ENCODE measurements at places on chromosomes 1 and 21.

GRCh38 chr1:198641501-198641900 lies 2.7 kb downstream of the PTPRC start:
- no peak for DNase-seq

GRCh38 chr1:110638058-110638457 lies 31.9 kb upstream of the KCNA2 start:
- no peak for DNase-seq

GRCh38 chr1:19765623-19766022 lies 34.1 kb downstream of the TMCO4 start:
- no peak for DNase-seq

GRCh38 chr1:33332357-33332789 lies 11.5 kb upstream of the A3GALT2 start:
- DNase-seq: no peak

GRCh38 chr1:191498825-191499224 lies 659.4 kb upstream of the RGS18 start:
- DNase-seq: no peak

DNA sequence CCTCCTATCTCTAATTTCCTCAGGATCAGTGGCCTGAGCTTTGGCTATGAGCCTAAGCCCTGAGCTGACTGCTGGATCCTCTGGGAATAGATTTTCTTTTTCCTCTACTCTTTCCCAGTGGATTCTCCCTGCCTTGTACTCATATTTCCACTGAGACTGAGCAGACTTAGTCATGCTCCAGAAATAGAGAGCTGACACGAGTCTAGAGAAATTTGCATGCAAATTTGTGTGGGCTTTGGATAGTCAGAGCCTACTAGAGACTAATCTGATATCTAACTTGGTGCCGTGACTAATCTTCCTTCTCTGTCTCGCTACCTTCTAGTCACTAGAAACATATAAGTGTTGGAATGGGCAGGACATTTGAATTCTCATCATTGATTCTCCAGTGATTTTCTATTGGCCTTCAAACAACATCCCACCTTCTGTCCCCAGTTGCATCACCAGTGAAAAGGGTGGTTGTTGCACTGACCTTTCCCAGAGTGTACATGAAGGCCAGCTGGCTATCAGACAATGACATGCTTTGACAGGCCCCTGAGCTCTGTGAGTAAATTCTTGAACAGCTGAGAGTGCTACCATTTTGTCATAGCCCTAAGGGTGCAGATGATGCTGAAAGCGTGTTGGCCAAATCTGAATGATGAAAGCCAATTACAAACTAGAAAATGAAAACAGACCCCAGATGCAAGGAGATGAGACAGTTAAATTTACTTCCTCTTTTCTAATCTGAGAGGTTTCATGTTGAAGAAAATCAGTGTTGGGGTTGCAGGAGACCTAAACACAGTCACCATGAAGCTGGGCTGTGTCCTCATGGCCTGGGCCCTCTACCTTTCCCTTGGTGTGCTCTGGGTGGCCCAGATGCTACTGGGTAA lies at the start of gene FCRLA:
Gene FCRLA (plus strand): TSS at position 748 of the 866 bp plus-strand sequence. CDS start 36 bp downstream, at position 784.
- no peak for DNase-seq

GRCh38 chr1:182600036-182600713 lies 4.0 kb downstream of the RGS16 start:
- DNase-seq: no peak

DNA sequence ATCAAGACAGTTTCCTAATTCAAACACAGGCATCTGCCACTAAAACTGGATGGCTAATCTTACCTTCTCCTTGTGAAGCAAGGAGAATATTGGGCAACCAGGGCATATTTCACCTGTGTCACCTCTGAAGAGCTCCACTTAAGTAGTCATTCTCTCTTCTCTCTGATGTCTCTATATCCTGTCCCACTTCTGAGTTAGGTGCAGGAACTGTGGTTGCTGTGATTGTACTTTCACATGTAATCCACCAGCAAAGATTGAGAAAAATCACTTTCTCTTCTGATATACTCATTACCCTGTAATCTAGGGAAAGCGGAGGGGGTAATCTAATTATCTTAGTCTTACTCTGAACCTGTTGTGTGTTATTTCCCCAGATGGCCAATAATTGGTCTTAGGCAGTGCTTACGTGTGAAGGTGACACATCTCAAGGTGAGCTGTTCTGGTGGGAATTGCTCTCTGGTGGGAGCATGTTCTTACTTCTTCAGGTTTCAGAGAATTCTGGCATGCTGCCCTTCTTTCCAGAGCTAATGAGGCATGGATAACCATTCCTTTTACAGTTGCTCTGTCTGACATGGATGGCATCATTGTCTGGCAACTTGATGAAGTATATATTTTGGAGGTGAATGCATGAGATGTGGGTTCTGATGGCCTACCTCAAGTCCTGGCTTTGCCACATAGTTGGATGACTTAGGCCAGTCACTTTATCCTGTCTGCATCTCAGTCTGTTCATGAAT lies 12.0 kb downstream of the XCL2 start:
- DNase-seq: no peak

- no peak for DNase-seq
Measured at GRCh38 chr1:241715956-241716355, 63.9 kb downstream of the WDR64 start.

- DNase-seq: no peak
Measured at GRCh38 chr1:20404466-20404865, 81.5 kb downstream of the CAMK2N1 start.

DNA sequence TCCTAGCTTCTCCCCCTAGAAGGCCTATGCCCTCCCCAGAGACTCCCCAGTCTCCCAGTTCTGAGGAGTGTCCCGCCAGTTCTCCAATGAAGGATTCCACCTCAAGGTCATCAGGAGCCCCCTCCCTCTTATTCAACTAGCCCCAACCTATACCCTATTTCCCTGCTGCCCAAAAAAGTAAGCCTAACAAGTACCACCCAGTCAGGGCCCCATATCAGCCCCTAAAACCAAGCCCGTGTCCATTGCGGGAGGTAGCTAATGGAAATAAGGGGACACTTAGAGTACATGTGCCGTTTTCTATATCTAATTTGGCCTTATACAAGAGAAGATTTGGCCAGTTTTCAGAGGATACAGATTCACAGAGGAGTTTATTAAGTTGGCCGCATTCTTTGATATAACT lies 416.2 kb downstream of the MATN1 start:
- no peak for DNase-seq

- DNase-seq: no peak
Measured at GRCh38 chr1:51578383-51579109, 38.3 kb upstream of the OSBPL9 start.

- DNase-seq: no peak
Measured at GRCh38 chr21:38244885-38245869, 11.6 kb upstream of the KCNJ15 start.

- peak; percentile 39 for DNase-seq
Measured at GRCh38 chr1:32962248-32962896, 2.2 kb downstream of the RNF19B start.

DNA sequence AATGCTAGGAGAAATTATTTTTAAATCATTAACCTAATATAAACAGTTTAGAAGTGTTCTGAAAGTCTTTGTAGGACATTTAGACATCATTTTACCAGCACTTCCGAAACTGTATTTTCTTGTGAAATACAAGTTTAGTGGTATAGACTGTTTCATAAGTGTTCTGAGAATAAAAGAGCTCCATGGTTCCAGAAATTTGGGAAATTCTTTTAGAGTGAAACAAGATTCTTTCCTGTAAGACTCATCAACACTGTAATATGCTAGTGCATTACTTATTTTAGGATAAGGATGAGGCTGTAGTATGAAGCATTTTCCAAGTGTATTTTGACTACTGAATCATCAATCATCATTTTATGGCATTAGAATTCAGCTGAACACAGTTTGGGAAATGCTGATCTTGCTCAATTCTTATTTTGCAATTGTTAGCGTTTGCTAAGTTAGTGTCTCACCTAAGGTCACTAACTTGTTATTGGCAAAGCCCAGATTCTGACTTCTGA lies 73.4 kb downstream of the CEP350 start:
- no peak for DNase-seq

- DNase-seq: no peak
Measured at GRCh38 chr1:19825298-19825697, 10.2 kb upstream of the RNF186 start.

GRCh38 chr1:147534386-147534785 lies 6.9 kb upstream of the BCL9 start:
- DNase-seq: no peak

DNA sequence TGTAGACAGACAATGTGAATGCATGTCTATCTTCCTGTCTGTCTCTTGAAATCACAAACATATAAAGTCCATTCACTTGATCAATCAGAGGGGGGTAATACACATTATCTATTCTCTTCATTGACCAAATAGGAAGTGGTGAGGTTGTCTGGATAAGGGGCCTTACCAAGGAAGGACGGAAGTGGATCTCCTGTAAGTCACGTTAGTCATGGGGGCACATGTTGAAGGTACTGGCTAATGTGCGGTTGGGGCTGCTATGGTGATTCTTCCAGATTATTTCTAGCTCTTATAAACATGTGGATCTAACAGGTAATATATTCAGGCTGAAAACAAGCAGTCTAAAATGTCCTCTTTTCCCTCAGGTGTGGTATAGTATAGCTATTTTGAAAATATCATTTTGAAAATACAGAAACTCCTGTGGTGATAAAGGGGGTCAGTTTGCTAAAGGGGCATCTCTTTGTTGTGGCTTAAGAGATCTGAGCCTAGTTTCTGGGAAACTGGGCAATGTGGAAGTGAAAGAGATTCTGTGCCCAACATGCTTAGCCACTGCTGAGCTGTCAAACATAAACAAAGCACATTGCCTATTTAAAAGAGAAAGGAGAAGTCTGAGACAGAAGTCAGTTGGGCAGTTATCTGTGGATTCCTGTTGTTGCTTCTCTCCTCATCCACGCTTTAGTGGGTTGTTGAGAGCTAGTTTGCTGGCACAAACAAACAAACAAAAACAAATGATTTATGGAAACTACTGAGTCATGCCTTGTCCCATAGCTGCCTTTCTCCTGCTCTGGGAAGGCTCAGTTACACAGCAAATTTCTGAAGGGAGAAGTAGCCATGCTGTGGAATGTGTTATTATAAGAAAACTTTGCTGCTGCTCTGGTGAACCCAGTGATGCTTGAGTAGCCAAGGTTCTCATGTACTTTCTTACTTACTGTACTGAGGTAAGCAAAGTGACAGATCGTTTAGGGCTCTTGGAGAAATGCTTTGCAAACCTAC lies 166.9 kb downstream of the HLX start:
- DNase-seq: no peak

DNA sequence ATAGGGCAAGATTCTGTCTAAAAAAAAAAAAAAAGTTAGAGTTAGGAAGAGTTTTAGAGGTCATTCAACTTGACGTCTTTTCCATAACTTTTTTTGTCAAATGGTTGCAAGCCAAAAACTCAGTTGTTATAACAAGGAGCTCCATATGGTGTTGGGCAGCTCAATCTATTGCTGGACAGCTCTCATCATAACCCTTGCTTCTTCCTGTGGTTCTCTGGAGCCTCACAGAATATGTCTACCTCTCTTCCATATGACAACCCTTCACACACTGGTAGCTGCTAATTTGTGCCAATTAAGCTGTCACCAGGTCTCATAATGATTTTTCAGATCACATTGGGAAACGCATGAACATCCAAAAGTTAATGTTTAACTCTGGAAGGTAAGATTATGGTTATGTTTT lies 57.8 kb upstream of the SLC16A1 start:
- no peak for DNase-seq

- no peak for DNase-seq
Measured at GRCh38 chr1:77866296-77866695, 22.1 kb upstream of the NEXN start.

DNA sequence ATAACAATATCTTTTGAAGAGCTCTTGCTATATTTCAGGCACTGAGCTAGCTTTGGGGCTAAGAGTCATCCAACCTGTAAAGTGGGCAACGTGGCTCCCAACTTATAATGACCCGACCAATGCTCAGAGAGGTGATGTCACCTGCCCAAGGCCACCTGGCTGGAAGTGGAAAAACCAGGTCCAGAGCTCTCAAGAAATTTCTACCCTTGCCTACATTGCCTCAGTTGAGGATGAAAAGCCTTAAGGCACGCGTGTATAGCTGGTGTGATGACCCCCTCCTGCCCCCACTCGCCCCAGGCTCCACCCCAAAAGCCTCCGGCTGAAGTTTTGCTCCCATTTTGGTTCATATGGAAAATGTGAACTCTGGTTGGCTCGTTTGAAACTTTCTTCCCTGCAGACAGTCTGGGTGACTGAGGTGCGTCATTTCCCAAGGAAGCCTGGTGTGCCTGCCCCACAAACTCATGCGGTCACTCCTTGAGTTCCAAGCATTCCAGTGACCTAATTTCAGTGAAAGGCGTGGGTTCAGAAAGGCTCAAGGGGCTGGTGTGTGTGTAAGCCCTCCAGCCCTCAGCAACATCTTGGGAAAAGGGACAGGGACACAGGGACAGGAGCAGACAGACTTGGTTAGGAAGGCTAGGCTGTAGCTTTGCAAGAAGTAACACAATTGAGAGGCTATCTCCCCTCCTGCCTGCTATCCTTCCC lies 20.5 kb downstream of the HTR1D start:
- DNase-seq: no peak

DNA sequence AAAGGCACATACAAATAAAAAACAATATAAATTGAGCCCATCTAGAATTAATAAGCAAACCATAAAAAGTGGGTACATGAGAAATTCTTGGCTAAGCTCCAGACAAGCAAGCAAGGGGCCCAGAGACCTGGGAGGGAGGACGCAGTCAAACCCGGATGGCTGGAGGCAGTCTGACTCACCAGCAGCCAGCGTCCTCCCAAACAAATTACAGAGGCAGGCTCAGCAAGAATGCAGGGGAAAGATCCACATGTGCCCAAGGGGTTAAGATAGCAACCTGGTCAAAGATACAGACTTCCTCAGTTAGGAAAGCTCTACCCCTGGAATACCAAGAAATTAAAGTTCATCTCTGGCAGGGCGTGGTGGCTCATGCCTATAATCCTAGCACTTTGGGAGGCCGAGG lies 7.4 kb upstream of the TIAM1 start:
- no peak for DNase-seq

DNA sequence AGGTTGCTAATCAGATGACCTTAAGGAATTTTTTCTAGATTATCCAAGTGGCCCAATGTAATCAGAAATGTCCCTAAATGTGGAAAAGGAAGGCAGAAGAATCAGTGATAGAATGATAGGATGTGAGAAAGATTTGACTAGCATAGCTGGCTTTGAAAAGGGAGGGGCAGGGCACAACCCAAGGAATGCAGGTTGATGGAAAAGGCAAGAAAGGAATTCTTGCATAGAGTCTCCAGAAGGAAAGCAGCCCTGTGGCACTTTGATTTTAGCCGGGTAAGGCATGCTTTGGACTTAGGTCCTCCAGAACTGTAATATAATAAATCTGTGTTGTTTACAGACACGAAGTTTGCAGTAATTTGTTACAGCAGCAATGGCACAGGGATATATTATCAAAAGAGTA lies 375.7 kb upstream of the B3GALT2 start:
- no peak for DNase-seq

GRCh38 chr1:202189001-202189790 lies 4.4 kb upstream of the LGR6 start:
- DNase-seq: peak; percentile 21

- peak; percentile 7 for DNase-seq
Measured at GRCh38 chr21:35649186-35649585, 411.1 kb downstream of the SETD4 start.

DNA sequence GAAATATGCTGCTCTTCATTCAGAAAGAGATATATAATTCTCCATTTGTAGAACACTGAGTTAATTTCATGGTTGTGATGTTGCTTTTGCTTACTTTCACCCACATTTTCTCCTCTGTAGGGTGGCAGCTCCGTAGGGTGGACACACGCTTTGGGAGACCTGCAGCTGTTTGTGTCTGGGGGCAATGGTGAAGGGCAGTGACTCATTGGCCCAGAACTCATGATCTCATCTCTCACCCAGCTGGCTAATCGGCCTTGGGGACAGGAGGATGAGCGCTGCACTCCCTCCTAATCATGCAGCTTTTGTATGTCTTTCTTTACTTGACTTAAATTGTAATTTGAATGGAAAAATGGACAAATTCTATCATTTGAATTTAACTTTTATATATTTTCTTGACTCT lies 9.6 kb downstream of the DISC1 start:
- no peak for DNase-seq

Measured in DMS79 treated with DMSO at 0.1 percent for 48 hours (cell line).